Caki2 (cell line): ENCODE measurements at places on chromosomes 5 and 9.

- no peak for DNase-seq
These were observed 30.4 kb upstream of the KCNV2 start for GRCh38 chr9:2686911-2687310.

GRCh38 chr9:134839455-134840125, 41.0 kb upstream of the FCN2 start:
- no peak for DNase-seq

DNA sequence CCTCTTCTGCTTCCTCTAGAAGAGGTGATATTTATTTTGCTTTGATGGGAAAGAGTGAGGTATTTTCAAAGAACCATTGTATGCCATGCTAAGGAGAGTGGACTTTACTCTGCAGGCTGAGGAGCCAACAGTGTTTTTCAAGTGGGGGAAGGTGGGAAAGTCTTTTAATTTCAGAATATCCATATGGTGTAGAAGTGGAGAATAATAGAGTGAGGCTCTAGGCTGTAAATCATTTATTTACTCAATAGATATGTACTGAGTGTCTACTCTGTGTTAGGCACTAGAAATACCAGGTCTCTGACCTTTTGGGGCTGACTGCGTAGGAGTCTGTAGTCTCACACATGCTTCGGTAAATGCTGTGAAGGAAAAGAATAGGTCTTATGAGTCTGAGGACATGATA, 30.7 kb upstream of the TENT2 start:
- no peak for DNase-seq

GRCh38 chr9:70784456-70784855, 337.0 kb downstream of the TRPM3 start:
- DNase-seq = no peak
